ENCODE measurements at places on chromosomes 3 and 15.

- no peak for DNase-seq
These were observed 9.8 kb upstream of the SLC6A1 start for GRCh38 chr3:10982782-10983181.

- no peak for DNase-seq
These were observed 5.4 kb upstream of the PPP1R2 start for GRCh38 chr3:195548501-195548900.

DNA sequence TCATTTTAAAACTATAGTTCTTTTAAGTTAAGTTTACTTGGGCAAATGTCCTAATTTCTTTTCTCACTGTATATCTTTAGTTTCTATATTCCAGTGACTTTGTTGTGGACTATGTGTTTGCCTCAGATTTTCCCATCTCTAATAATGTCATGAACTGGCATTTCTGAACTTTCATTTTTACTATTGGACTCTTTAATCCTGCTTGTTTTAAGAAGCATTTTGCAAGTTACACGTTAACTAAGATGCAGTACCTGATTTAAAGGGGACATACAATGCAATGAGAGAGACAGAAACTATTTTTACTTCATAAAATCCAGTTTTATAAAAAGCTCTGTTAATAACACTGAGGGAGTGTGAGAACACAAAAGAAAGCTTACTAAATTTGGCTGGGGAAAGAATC lies 58.6 kb upstream of the PHLDB2 start:
- DNase-seq: no peak

DNA sequence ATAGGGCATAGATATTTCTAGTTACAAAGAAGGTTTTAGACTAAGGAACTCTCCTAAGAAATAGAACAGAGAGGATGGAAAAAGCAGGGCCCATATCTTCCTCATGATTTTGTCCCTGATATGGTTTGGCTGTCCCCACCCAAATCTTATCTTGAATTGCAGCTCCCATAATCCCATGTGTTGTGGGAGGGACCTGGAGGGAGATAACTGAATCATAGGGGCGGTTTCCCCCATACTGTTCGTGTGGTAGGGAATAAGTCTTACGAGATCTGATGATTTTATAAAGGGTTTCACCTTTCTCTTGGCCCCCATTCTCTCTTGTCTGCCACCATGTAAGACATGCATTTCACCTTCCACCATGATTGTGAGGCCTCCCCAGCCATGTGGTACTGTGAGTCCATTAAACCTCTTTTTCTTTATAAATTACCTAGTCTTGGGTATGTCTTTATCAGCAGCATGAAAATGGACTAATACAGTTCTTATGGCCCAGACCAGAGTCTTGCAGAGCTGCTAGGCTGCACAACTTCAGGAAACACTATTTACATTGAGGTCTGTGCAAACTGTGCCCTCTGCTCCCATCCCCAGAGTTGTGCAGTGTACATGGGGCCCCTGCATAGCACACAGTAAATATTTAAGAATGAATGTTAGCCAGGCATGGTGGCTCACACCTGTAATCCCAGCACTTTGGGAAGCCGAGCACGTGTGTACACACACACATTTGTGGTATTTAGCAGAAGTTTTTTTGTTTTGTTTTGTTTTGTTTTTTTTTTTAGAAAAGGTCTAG lies 20.3 kb upstream of the CA12 start:
- DNase-seq: no peak

DNA sequence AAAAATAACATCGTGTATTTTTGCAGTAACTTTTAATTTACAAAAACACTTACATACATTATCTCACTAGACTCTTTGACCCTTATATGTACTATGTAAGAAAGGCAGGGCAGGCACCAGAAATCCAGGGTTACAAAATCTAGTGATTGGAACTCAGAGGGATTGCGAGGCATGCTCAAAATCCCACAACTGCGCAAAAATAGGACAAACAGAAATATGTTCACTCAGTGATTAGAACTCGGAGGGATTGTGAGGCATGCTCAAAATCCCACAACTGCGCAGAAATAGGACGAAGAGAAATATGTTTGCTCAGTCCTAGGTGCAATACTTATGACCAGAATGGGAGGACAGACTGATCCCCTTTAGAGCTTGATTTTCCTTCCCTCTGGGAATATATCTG lies 79.2 kb upstream of the TGFBR2 start:
- no peak for DNase-seq

GRCh38 chr3:169865176-169865767 lies 4.5 kb downstream of the LRRC31 start:
- DNase-seq: peak; percentile 44

GRCh38 chr3:177948716-177949425 lies 587.4 kb upstream of the KCNMB2 start:
- no peak for DNase-seq

DNA sequence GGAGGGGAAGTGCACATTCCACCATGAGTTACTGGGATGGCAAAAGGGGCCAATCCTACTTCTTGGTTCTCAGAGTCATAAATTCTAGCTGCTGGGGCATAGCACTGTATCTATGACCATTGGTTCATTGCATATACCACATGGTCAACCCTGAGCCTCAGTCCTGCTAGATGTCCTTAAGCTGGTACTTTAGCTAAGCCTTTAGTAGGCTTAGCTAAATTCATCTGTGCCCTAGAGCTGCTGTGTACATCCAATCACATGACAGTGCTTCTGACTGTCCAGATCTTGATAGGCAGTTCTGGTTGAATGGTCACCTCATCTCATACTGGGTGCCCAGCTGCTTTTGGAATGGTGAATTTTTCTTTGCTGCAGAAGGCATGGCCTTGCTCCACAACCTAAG lies 8.2 kb downstream of the NDUFB4 start:
- no peak for DNase-seq

- DNase-seq: no peak
These were observed 48.4 kb upstream of the MEIS2 start for GRCh38 chr15:37148714-37149113.

DNA sequence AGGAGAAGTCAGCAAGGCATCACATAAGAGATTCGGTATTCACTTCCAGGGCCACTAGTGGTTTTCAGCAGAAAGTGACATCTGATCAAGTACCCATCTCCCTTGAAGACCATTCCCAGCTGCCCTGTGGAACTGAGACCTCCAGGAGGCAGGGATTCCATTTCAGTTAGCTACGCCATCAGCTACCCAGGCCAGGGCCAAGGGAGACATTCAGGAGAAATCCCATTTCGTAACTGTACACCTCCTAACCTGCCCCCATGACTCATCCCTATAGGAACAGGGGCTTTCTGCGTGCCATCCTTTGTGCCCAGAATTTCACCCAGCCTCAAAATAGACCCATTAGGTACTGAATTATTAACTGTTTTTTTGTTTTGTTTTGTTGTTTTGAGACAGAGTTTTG lies 24.7 kb downstream of the SPATA12 start:
- DNase-seq: no peak

DNA sequence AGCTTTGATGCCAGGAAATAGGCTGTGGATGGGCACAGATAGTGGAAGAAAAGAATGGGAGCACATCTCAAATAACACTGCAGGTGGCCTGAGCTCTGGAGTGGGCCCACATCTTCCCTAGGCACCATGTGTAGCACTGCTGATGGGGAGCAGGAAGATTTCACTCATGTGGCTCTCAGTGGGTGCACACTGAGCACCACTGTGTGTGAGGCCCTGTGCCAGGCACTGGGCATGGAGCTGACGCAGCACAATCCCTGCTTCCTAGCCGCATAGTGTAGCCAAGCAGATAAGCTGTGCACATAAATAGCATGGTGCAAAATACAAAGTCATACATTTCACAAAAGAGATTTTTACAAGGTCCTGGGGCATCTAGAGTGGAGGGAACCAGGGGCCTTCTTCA lies 101.6 kb downstream of the MOBP start:
- DNase-seq: no peak

DNA sequence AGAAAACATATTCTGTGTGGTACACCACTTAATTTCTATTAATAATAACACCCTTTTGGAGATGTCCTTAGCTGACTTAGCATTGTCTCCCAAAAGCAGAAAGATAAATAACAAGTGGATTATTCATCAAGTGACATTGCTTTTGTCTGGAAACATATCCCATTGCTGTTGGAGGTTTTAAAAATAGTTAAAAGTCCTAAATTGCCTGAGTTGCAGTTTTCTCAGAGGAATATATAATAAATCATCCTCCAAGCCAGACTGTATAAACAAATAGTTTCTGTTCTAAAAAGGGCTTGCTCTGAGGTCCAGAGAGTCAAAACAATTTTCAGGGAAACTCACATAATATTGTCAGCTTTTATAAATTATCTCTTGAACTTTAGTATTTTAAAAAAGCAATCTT lies 60.4 kb upstream of the CD96 start:
- DNase-seq: no peak

DNA sequence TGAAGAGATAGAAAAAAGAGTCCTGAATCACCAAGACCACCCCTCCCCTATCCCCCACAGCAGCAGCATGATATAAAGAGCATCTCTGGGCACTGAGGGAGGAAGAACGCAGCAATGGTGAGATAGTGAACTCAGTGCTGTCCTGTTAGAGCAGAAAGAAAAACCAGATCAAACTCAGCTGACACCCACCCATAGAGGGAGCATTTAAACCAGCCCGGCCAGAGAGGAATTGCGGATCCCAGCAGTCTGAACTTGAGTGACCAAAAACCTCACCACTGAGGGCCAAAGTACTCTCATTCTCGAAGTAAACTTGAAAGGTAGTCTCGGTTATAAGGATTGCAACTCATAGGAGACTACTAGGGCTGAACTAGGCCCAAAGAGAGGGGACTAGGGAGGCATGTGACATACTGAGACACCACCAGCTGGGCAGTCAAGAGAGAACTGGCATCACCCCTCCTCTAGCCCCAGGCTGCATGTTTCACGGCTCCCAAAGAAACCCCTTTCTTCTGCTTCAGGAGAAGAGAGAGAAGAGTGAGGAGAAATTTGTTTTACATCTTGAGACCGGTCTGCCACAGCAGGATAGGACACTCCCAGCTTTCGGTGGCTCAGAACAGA lies 39.2 kb upstream of the TGFBR2 start:
- DNase-seq: no peak

- no peak for DNase-seq
These were observed 140.5 kb downstream of the TLE3 start for GRCh38 chr15:69957175-69957574.

DNA sequence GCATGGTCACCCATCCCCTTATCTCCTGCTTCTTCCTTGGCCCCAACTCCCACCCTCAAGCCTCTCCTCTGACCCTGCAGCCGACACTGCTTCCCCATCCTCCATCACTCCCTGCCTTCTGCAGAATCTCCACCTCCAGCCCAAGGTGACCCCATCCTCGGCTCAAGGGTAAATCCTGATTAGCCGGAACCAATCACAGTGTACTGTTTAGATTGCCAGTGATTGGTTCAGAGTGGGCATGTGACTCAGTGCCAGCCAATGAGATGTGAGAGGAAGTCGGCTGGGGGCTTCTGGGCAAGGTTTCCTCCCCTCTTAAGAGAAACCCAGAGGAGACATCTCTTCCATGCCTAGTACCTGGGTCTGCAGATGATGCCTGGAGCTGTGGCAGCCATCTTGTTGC lies 10.3 kb downstream of the CACNA2D2 start:
- no peak for DNase-seq

DNA sequence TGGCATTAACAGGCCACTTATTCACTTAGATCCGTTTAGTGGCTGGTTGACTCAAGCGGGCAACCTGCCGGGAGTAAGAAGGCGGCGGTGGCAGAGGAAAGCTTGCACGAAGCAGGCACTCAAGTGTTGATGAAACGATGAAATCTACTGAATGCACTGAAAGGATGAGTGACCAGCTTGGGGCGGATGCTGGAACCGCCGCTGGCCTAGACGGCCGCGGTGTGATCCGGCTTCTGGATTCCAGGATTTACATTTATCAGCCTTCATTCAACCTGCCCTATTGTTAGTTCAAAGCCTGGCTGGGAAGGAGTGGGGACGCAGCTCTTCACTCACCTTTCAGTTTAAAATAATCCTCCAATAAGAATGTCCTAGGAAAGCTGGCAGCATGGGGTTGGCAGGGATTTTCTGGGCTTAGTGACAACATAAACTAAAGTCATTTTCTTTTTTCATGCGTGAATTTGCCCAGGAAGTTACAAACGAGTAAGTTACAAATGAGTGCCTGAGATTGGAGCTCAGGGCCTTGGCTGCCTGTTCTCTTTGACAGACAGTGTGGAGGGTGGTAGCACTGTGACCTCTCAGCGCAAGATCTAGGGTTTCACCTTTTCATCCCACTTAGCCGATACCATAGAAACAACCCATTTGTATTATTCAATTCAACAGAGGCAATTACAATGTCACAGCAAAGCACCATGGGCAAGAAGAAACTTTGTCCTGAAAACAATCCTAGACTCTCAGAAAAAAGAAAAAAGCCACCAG lies 1.1 kb upstream of the PLCH1 start:
- peak; percentile 19 for DNase-seq

- peak; percentile 60 for DNase-seq
These were observed 10.6 kb upstream of the WNT7A start for GRCh38 chr3:13890377-13891016.

DNA sequence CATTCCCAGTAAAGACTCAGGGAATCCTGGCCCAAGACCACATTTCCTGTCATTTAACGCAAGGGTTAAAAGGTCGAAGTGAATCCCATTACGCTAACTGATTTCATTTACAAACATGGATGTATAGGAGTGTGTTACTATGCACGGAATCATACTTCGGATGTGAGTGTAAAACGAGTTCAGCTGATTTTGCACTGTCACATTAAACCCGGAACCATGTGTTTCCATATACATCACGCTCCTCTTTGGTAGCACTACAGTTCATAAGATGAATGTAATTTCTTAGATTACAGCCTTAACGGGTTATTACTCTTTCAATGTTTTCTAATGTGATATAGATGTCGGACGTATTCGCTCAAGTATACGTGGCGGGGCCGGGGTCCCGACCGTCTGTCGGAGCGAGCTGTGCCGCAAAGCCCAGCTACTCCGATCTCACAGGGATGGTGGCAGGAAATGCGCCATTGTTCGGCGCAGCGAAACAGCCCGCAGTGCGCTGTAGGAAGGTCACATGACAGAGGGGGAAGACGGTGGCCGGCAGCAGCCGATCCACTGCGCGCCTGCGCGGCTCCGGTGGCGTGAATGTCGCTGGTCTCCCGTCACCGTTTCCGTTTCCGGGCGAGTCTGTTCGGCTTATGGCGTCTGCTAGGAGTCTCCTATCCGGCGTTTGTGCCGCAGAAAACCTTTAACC lies 97.3 kb downstream of the NPAP1 start:
- peak; percentile 84 for DNase-seq

GRCh38 chr3:128094295-128095151 lies 29.1 kb downstream of the RUVBL1 start:
- no peak for DNase-seq

DNA sequence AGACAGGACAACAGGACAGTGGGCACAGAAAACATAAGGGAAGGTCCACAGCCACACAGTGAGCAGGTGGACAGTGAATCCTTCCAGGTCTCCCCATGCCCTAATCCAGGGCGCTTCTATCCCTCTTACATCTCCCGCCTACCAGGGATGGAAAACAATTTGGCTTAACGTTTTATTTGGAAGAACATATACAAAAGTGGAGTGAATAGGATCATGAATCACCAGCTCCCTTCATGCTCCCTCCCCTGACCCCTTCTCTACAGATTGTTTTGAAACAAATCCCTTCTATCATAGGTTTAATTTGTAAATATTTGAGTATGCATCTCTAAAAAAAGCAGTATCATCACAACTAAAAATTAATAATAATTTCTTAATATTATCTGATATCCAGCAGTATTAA lies 52.5 kb downstream of the CLDN11 start:
- DNase-seq: no peak

Measured in activated CD4-positive, alpha-beta T cell treated with anti-CD3 and anti-CD28 coated beads for 36 hours (primary cell).